ENCODE measurements at places on chromosomes 11 and 22.

DNA sequence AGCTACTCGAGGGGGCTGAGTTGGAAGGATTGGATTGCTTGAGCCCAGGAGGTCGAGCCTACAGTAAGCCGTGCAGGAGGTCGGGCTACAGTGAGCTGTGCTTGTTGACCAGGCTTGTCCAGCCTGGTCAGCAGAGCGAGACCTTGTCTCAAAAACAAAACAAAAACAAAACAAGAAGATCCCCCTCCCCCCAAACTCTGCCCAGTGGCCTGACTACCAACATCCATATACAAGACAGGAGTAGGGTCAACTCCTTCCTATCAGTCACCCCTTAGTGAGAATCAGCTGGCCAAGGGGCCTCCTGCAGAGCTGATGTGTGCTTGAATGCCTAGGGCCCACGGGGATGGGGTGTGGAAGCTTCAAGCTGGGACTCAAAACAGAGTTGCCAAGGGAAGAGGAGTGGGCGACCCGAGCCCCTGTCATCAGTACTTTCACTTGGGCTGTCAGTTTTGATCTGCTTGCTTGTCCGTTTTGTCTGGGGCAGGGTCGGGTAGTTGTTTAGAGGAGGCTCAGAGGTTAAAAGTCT lies 942 bp upstream of the TSPAN18 start:
- DNase-seq, result no peak

DNA sequence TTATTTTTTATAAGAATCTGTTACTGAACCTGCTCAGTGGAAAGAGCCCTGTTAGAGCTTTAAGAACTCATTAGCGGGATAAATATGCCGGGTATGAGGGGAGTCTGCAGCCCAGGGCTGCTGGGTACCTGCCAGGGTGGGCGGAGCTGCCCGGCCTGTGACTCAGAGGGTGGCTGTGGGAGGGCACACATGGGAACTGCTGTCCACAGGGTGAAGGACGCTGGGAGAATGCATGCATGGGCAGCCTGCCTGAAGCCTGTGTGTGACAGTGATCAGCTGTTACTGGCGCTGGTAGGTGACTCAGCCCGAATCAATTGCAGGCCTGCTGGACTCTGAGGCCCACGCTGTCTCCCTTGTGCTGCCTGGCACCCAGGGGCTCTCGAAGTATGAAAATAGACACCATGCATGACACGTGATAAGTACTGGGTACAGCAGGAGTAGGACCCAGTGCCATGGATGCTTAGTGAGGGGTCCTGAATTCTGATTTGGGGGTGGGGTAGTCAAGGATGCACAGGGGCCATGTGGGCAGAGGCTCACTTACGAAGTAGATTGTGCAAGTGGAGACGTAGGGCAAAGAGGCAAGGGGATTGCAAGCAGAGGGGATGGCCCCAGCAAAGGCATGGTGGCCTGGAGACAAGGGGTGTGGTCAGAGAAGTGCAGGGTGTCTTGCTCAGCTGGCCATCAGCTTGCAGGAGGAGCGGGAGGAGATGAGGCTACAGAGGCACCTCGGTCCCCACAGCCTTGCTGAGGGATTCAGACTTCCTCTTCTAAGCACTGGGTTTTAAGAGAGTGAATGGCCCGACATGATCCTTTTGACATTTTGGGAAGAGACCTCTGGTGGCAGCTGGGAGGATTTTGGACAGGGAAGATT lies 36.5 kb downstream of the GRIK4 start:
- DNase-seq, result peak; percentile 25

DNA sequence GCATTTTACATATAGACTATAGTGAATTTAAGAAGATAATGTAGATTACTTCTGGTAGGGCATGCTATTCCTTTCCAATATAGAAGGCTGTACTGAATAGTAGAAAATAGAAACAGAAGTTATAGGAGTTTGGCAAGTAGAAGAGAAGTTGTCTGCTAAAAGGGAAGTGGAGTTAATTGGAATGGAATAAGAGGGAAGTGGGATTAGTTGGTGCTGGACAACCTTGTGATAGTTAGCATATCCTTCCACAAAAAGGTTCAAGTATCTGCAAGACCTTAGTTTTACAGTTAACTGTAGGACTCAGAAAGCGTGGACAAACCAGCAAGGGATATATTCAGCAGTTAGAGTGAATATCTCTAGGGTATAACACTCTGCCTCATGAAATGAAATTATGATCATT lies 185.5 kb downstream of the SWAP70 start:
- no peak for DNase-seq

- no peak for DNase-seq
Measured at GRCh38 chr11:86186386-86186785, 58.2 kb upstream of the EED start.

DNA sequence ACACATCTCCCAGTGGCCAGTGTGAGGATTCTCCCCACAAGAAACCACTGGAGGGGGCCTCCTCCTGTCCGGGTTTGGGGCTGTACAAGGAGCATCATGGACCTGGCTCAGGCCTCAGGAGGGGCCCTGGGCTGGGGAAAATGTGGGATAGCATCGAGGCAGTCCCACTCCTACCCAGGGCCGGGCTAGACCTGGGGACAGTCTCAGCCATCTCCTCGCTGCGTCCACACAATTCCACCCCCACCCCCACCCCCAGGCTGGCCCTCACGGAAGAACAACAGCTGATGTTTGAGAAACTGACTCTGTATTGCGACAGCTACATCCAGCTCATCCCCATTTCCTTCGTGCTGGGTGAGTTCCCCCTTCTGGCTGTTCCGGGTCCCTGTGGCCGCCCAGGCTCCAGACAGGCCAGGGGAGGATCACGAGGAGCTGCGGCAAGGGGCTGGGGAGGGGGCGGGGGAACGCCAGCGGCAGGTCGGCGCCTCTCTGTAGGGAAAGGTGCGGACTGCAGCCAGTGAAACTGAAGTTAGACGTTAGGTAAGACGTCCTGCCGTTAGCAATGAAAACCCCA lies 4.8 kb downstream of the BEST1 start:
- DNase-seq, result peak; percentile 37

DNA sequence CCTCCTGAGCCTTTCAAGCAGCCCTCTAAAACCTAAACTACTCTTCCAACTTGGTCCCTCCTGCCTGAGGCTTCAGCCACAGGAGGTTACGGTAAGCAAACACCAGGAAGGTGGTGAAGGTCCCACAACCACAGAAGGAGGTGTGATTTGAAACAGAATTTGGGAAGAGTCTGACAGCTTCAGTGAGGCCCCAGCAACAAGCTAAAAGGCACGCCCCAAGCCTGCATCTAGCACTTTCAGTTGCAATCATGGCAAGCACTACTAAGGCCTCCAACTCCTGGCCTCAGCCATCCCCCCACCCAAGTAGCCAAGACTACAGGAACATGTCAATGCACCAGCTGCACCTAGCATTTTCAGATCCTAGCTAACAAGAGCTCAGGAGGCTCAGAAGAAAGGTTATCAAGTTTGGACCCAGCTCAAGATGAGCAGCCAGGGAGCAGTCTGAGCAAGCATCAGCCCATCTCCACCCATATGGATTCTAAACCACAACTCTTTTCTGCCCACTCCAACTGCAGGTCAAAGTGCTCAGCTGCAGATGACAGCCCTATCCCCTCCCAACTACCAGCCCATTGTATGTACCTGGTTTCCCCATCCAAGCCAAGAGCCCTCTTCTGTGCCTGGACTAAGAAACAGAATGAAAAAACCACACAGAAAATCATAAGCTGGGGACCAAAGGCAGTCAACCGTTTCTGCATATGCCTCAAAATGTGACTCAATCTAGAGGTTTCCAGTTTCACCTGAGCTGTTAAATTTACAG lies 10.4 kb upstream of the AHNAK start:
- DNase-seq, result no peak

DNA sequence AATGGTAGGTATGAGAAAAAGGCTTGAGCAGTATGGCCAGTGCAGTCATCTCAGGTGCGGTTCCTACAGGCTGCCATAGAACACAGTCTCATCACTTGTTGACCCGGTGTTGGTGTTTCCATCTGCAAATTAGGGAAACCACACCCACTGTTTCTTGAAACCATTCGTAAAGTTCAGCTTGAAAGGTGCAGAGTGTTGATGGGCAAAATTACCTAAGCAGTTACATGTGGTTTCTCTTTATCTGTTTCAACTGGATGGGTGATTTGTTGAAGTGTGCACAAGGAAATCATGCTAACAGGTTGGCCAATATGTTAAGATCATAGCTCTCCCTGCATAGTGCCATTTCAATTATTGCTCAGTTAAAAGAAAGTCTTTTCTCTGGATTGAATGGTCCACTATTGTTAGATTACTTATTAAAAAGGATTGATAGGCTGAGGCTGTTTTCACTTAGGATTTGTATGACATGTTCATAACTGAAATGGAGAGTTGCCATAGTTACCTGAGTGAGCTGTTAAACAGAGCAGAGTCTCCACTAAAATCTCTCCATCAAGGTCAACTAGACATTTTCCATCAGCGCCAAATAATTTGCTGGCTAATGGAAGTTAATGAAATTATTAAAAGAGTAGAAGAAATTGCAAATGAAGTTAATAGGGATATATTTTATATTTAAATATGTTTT lies 203.1 kb upstream of the MTMR2 start:
- no peak for DNase-seq

DNA sequence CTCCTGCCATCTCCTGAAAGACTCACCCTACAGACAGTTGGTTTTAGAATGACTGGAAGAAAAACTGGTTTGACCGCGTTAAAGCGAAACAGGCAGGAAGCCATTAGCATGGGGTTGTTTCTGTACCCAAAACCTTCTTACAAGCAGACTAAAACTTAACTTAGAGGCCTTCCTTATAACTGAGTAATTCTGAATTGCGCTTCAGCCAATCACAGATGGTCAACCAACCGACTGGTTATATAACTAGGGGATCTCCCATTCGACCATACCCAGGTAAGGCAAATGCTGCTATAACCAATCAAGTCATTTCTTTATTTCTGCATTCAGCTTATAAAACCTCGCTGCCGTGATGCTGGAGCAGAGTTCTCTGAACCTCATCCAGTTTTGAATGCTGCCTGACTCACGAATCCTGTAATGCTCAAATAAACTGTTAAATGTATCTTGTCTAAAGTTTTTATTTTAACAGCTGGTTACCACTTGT lies 87.8 kb upstream of the DRD2 start:
- DNase-seq, result no peak

GRCh38 chr11:62399878-62400266 lies 19.0 kb upstream of the SCGB1A1 start:
- DNase-seq, result no peak

GRCh38 chr11:87215236-87215635 lies 177.5 kb downstream of the TMEM135 start:
- DNase-seq, result no peak

DNA sequence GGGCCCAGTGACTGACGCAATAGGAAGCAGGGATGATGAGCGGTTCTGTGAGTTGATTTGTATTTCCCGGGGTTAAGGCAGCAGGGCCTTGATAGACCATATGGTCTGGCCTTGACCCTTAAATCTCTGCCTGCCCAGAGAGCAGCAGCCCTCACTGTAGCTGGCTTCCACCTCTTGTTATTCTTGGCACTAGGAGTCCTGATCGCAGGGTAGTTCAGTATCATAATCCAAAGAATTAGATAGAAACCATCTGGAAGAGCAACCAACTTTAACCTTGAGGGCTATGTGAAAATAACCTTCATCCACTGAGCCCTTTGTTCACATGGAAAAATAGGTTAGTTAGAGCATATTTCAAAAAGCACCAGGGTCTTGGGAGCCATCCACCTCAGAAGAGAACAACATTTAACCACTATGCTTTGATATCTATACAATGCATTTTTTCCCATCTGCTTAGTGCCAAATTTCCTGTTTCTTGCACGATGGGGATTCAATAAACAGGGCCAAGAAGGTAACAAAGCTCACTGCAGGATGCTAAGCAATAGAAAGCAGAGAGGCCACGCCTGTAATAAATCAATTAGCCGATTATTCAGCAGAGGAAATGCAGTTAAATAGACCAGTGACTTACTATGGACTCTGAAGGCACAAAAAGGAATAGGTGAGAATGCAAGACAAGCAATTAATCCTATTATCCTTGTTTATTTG lies 761.3 kb downstream of the OPCML start:
- no peak for DNase-seq

- DNase-seq, result no peak
Measured at GRCh38 chr11:46203746-46204145, 73.7 kb upstream of the CREB3L1 start.

GRCh38 chr11:118291477-118292135 lies 12.9 kb upstream of the CD3E start:
- no peak for DNase-seq

DNA sequence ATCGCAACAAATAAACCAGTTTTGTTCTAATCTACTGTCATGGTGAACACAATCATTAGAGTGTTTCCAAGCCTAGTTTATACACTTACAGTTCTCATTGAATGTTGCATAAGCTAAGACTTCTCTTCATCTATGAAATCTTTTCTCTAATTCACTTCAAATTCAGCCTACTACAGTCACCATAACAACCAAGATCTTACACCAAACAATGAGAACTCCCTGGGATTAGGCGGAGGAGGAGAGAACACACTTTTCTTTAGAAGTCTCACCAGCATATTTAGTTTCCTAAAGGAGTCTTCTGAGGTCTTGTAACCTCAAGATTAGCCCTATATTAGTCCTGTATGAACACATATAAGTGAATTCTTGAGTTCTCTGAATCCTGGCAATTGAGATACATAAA lies 1889.7 kb downstream of the LRRC4C start:
- no peak for DNase-seq

GRCh38 chr22:20319745-20320658 lies at the start of gene DGCR6L:
Gene DGCR6L, minus strand, starts transcription at chr22:20320060. Its CDS starts 72 bp downstream, at chr22:20319988.
- peak; percentile 63 for DNase-seq

DNA sequence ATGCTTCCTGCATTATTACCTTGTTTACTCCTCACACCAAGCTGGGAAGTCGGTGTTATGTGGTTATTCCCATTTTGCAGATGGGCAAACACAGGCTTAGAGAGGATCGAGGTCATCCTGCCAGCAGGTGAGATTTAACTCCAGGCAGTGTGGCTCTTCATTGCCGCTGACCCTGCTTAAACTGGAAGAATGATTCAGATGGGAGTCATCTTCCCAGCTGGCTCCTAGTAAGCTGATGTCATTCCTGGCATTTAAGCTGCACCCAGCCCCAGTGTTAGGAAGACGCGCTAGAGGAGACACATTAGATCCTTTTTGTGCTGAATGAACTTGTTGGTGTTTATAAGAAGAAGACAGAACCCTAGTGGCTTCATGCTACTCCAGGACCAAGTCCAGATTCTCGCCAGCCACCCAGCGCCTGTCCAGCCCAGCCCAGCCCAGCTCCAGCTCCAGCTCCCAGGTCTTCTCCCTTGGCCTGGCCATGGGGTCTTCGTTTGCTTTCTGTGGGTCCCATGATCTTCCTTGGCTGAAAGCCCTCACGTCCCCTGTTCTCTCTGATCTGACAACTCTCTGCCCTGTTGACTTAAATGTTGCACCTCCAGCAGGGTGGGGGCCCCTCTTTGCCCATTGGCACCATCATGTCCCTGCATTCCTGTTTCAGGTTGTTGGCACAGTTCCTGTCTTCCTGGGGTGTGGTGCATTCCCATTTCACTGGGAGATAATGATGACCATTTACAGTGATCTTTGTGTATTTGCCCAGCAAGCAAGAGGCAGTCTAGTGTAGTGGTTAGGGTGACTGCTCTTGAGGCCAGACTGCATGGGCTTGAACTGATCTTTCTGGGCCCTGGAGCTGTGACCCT lies 13.6 kb downstream of the PARVB start:
- peak; percentile 56 for DNase-seq

- DNase-seq, result no peak
Measured at GRCh38 chr11:2074266-2074825, 64.8 kb downstream of the IGF2 start.

- no peak for DNase-seq
Measured at GRCh38 chr11:134036492-134037045, 32.3 kb upstream of the JAM3 start.
